ENCODE measurements at places on chromosomes 13 and 19.
A peak's percentile ranks its signal among the peaks of the same experiment; 100 is the strongest.

- no peak for DNase-seq
These were observed 10.4 kb upstream of the TBC1D4 start for GRCh38 chr13:75492389-75492788.

GRCh38 chr19:21593934-21594820 lies 88.8 kb downstream of the ZNF429 start:
- DNase-seq = peak; percentile 95

GRCh38 chr19:10976131-10976892 lies 15.5 kb downstream of the SMARCA4 start:
- DNase-seq = no peak

DNA sequence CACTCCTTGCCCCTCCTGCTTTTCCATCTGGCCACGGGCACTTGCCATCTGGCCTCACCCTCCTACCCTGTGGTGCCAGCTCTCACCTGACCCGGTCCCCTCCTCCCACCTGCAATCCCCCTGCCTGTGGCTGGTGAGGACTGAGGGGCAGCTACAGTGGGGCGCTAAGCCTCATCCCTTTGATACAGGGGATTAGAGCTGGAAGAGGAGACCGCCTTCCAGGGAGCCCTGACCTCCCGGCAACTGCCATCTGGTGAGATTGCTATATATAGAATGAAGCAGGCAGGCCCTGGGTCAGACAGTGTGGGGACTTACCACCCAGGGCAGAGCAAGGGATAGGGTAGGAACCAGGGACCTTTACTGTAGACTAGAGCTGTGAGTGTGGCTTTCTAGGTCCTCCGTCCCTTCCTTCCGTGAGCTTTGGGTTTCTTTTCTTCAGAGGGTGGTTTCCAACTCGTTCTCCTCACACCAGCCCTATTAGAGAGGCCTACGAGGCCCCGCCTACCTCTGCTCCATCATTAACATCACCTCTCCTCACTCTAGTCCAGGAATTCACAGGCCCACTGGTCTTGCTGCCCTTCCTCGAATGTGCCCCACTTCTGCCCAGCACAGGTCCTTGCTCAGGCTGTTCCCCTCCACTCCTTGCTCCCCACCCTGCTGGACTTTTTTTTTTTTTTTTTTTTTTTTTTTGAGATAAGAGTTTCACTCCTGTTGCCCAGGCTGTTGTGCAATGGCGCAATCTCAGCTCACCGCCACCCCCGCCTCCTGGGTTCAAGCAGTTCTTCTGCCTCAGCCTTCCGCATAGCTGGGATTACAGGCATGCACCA lies 7.7 kb downstream of the KASH5 start:
- no peak for DNase-seq

GRCh38 chr19:46328079-46328478 lies 18.8 kb upstream of the PPP5C start:
- DNase-seq = no peak

DNA sequence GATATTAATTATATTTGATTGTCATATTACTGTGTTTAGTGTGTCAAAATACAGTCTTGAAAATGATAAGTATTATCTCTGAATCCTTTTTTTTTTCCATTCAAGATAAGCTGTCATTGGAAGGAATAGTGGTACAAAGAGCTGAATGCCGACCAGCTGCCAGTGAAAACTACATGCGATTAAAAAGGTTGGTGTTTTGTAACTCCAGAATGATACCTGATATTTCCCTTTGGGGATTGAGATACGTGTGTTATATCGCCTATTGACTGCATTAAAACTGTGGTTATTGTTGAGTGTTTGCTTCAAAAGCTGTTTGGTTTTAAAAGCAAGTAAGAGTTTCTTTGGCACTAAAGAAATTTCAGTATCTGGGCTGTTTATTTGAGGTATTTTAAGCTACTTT lies 6.5 kb upstream of the KCTD4 start:
- DNase-seq = no peak

- peak; percentile 85 for DNase-seq
These were observed 27.8 kb downstream of the NFIX start for GRCh38 chr19:13022859-13023636.

- DNase-seq = no peak
These were observed 21.0 kb downstream of the FAM124A start for GRCh38 chr13:51243227-51243626.

- DNase-seq = peak; percentile 88
These were observed 4.5 kb downstream of the TPRX2 start for GRCh38 chr19:47863514-47863936.

- DNase-seq = peak; percentile 28
These were observed 1.3 kb upstream of the TDRD12 start for GRCh38 chr19:32718286-32718685.

DNA sequence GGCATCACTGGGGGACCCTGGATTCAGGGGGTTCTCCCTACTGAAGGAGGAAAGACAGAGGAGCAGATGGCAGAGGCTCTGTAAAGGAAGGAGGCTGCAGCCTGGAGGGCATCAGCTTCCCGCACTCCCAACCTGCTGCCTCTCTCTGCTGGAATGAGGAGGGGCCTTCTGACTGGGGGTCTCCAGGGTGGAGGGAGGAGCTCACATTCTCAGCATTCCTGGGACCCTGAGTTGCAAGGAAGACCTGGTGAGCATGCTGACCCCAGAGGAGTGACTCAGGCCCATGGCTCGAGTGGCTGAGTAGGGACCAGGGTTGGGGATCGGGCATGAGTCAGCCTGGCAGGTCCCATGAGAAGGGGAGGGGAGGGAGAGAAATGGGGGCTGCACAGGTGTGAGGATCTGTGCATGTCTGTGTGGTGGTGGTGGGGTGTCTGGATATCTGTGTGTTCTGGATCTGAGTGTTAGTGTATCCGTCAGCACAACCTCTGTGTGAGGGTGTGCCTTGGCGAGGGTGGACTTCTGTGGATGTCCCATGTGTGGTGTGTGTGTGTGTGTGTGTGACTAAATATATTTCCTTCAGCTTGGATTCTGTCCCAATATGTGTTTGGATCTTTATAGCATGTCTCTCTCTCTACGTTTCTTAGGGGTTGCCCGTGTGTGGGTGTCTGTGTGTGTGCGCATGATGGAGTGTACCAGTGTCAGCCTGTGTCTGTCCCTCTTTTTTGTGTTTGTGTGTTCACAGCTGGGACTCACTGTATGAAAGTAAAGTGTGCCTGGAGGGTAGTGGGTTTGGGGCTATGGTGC lies 4.6 kb downstream of the AXL start:
- DNase-seq = no peak
